ENCODE measurements at places on chromosomes 3 and 15.

DNA sequence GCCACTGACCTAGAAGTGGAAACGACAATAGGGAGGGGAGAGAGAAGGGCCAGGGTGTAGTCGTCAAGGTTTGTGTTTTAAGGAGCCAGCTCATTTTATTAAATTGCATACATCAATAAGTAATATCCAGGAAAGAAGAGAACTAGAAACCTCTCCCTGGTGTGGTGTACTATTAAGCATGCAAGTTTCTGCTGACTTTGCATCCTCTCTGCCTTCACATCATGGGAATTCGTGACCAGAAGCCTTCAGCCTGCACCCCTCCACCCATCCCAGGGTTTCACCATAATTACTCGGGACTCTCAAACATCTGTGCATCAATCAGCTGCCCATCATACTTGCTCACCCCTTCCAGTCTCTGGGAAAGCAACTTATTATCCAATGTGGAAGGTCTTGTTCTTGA is 70.9 kb upstream of the UBE3A start:
- no peak for DNase-seq

- DNase-seq = no peak
These were observed 15.3 kb downstream of the ZMAT3 start for GRCh38 chr3:179056326-179056725.

DNA sequence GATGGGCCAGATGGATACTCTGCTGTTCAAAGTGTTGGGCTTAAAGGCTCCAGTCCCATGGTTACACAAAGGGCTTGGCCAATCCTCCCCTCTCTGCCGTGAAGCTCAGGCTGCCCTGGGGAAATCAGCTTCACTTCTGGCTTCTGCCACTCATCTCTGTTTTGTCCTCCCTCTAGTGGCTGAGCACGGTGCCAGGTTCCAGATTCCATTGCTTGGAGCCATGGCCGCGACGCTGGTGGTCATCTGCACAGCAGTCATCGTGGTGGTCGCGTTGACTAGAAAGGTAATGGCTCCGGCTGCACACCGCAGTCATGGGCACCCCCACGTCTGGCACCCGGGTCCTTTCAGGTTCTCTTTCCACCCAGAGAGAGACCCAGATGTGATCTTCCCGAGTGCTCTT is 5.6 kb downstream of the TIGIT start:
- DNase-seq = no peak

DNA sequence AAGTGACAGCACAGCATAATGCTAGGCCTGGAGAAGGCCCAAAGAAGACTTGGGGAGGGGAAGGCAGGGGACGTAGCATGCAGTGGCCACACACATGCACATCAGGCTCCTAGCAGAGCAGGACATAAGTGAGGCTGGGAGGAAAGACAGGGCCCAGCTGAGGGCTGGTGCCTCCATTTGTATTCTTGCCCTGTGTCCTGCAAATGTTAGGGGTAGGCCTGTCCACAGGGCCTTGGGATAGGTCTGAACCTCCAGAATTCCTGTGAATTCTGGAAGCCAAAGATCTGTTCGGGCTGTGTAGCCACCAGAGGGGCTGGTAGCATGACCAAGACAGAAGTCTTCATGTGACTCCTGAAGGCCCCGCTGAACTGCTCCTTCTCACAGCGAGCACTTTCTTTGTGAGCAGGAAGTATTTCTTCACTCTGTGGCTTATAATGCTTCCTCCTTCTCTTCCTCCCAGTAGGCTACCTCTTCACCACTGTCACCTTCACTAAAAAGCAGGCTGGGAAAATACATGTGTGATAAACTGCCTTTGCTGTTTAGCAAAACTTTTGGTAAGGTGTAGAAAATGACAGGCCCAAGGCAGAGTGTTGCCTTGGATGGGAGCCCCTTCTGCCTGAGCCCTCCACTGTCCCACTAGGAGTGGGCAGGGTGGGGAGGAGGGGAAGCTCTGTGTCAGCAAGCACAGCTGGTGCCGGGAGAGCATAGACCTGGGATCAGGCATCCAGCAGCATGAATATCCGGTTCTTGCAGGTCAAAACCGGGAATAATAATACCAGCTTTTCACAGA is 8.4 kb downstream of the CERS3 start:
- no peak for DNase-seq

DNA sequence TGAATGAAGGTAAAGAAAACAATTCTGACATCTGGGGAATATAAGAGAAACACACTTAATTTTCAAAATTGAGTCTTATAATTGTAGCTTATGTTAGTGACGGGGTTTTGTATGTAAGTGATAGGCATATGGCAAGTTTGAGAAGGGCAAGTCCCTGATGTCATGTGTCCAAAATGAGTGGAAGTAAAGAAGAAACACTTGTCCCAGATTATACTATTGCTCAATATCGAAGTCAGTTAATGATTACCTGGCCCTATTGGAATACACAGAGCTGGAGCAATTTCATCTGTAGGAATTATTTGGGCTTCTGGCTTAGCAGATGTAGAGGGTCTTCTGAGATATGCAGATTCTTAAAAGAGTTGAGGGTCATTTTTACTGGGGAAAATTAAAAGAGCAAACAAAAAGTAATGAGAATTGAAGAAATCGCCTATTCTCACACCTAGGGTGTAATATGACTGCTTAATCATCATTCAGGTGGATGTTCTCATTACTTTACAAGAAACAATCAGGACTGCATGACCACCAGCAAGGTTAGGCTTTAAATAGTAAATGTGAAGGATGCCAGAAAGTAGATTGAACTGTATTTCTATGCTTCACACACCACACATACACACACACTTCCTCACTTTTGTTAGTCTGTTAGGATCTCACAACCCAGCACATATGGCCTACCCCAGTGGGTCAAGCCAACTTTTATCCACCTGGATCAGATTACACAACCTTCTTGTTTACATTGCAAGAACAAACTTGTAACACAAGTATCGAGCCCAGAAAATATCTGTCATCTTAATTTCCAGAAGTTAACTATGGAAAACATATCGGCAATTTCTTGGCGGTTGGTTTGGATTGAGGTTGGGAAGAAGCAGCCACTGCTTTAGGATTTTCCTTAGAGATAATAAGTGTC is 183.3 kb upstream of the LRRC3B start:
- no peak for DNase-seq

DNA sequence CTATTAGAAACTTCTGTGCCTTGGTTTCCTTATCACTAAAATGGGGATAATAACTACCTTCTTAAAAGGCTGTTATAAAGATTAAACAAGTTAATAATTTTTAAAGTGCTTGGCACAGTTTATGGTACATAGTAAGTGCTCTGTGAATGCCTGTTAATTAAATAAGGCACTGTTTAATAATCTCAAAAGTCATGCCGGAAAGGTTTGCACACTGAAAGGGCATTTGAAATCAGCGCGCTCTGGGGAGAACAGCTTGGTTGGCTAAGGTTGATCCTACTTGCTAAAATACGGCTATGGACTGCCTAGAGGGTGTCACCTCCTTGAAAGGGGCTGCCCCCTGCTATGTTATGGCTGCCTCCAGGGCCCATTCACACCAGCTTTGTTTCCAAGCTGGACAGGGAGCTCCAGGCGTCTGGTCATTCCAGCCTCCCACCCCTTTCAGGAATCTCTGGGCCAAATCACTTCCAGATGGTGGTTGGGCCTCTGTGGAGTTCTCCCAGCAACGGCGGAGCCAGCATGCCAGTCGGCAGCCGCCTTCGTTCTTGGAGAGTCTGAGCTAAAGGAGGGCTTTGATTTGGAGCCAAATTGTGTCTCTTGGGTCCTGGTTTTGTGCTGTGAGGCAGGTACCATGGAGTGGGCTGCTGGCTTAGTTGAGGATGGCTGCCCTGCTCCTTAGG is 5.9 kb downstream of the FLNB start:
- no peak for DNase-seq

DNA sequence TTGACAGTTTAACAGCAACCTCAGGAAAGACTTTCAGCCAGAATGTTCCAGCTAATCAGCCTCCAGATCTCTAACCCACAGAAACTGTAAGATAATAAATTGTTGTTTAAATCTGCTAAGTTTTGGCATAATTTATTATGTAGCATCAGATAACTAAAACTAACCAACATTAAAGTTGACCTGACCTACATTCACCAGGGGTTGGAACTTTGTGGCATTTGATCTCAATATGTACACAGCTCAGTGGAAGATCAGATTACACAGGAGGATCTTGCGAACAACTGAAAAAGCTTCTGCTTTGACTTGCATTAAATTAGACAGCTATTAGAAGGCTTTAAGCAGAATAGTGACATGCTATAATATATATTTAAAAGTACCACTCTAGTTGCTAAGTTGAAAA is 91.4 kb upstream of the POU1F1 start:
- no peak for DNase-seq
